Kidney tubule cell (primary cell): ENCODE measurements at places on chromosomes 5 and 9.
A peak's percentile ranks its signal among the peaks of the same experiment; 100 is the strongest.

DNA sequence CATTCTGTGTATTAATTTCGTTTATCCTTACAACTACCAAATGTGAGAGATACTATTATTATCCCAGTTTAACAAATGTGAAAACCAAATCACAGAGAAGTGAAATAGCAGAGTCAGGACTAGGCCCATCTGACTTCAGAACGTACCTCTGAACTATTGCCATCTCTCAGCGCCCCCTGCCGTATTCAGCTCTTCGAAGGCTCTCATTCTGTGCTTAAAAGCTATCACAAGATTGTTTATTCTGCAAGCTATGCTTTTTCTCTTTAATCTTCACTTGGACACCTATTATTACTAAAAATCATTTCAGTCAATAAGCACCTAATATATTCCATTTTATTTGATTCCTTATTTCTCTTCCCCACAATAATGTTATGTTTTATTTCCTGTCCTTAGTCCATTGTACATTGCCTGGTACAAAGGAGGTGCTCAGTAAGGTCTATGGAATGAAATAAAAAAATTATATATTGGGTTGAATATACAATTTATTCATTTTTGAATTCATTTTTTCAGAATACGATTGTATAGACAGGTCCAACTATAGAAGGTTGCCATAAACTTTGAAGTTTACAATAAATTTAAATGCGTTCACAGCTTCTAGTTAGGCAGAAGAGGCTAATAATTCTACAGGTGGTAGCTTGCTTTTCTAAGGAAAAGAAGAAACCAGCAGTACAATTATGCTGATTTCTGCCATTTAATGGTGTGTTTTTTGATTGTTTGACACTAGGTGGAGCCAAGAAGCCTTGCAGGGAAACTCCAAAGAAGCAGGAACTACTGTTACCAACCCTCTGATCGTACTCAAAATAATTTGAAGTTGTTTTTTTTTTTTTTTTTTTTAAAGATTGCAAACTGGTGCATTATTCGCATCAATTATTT, 202.2 kb upstream of the DMRTA1 start:
- DNase-seq: peak; percentile 67

GRCh38 chr9:85536514-85536913, 205.2 kb downstream of the AGTPBP1 start:
- DNase-seq: no peak

GRCh38 chr5:114006582-114006981, 355.3 kb upstream of the KCNN2 start:
- DNase-seq: no peak

GRCh38 chr5:383621-384020, 59.4 kb upstream of the EXOC3 start:
- DNase-seq: no peak

- DNase-seq: no peak
Measured at GRCh38 chr9:128249558-128249907, 26.3 kb downstream of the GOLGA2 start.

DNA sequence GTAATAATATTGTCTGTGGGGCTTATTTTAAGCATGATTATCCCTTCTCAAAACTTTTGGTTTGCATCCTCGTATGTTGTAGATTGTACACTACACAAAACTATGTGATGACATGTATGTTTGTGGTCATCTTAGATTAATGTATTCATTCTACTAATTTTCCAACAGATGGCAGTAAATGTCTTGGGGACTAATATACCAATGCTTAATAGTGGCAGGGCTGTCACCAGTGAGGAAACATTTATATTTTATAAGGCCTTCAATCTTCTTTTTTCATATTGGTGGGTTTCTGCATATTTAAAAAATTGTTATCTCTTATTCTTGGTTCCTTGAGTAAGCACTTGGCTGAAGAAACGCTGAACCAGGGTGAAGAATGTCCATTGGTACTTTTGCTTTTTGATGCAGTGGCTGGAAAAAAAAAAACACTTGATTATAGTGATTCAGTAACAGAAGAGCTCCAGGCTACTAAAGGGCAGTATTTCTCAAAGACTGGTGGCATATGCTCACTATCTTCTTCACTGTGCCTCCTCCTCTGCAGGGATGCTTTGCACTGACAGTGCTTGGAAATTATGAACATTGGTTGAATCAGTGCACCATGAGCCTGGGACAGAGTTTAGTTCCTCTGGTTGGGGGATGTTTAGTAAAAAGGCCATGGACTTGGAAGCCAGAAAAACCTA, 530.3 kb downstream of the RASEF start:
- peak; percentile 26 for DNase-seq

DNA sequence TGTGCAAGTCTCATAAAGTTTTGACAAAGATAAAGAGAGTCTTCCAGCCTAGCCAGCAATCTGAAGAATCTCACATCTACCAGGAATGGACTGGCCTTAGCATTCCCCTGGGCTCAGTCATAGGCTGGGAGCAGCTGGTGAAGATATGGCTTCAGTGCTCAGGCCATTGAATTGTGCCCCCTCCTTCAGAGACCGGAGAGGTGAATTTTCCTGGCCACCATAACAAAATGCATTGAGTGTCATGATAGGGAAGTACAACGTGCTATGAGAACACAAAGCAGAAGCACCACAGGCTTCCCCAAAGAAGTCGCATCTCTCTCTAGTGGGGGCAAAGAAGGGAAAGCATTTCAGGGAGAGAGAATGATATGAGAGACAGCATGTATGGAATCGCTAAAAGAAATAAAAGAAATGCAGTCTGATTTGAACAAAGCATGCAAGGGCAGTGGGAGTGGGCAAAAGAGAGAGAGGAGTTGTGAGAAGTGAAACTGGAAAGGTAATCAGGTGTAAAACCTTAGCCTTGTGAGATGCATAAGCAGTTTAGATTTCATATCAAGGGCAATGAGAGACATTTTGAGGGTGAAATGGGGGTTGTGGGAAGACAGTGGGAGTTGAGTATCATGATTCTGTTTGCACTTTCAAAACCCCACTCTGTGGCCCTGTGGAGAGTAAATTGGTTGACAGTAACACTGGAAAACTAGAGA, 57.1 kb upstream of the NMUR2 start:
- DNase-seq: no peak

GRCh38 chr9:108515856-108516255, 339.9 kb downstream of the ACTL7B start:
- no peak for DNase-seq

DNA sequence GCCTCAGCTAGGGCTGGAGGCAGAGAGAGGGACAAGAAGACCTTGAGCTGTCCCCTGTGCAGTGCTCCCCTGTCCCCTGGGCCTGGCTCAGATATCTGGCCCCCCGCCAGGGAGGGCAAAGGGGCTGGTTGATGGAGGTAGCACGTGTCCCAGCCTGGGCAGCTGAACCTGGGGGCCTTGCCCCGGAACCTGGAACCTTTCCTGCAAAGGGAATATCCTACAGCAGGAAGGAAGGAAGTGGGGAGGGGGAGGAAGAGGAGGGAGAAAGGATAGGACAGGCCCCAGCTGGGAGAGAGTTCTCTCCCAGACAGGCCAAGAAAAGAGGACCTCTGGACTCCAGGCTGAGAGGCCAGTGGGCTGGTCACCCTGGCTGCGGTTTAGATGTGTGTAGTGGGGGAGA, 27.6 kb upstream of the PSD2 start:
- DNase-seq: no peak

- DNase-seq: no peak
Measured at GRCh38 chr9:34499076-34499475, 23.7 kb downstream of the ENHO start.

- peak; percentile 51 for DNase-seq
Measured at GRCh38 chr9:133979921-133980863, 11.9 kb downstream of the VAV2 start.

GRCh38 chr5:130974021-130974683, 190.9 kb downstream of the HINT1 start:
- no peak for DNase-seq

GRCh38 chr9:97475059-97475458, 26.4 kb upstream of the TMOD1 start:
- DNase-seq: peak; percentile 20

- no peak for DNase-seq
Measured at GRCh38 chr5:119393201-119393691, 37.4 kb downstream of the TNFAIP8 start.

DNA sequence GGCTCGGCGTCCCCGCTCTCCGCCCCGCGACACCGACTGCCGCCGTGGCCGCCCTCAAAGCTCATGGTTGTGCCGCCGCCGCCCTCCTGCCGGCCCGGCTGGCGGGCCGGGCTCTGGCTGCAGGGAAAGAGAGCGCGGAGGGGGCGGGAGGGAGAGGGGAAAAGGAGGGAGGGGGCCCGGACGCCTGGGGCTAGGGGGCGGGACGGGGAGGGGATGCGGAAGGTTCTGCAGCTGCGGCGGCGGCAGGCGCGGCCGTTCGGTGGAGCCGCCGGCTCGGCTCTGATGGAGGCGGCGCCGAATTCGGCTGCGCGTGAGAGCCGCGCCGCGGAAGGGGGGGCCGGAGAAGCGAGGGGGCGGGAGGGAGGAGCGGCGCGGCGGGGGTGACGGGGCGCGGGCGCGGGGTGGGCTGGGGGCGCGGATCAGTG, at the start of gene MARCHF11:
Gene MARCHF11 (minus strand): TSS at position 281 of the 425 bp plus-strand sequence. CDS start 216 bp downstream, at position 65.
- DNase-seq: no peak

- no peak for DNase-seq
Measured at GRCh38 chr9:11735391-11735790, 957.8 kb upstream of the TYRP1 start.

- no peak for DNase-seq
Measured at GRCh38 chr9:33153666-33154065, 13.5 kb downstream of the B4GALT1 start.

DNA sequence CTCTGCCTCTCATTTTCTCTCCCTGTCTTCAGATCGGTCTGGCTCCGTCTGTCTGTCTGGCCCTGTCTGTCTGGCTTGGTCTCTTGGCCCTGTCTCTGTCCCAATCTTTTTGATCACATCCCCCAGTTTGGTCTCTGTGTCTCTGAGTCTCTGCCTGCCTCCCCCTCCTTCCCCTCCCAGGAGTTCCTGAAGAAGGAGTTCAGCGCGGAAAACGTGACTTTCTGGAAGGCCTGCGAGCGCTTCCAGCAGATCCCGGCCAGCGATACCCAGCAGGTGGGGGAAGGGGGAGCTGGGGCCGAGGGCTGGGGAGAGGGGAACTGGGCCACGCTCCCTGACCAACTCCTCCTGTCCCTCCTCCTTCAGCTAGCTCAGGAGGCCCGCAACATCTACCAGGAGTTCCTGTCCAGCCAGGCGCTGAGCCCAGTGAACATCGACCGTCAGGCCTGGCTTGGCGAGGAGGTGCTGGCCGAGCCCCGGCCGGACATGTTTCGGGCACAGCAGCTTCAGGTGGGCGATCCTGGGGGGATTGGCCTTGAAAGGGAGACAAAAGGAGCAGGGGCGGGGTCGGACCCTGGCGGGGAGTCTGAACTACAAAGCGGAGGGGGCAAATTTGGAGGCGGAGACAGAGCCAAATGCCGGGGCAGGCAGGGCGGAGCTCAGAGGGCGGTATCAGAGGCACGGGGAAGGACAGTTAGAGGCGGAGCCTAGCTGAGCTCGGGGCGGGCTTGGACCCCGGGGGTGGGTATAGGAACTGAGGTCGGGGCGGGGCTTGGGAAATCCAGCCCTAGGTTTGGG, 9.0 kb downstream of the RGS14 start:
- peak; percentile 89 for DNase-seq

GRCh38 chr5:96228408-96228807, 204.6 kb downstream of the PCSK1 start:
- DNase-seq: peak; percentile 69

DNA sequence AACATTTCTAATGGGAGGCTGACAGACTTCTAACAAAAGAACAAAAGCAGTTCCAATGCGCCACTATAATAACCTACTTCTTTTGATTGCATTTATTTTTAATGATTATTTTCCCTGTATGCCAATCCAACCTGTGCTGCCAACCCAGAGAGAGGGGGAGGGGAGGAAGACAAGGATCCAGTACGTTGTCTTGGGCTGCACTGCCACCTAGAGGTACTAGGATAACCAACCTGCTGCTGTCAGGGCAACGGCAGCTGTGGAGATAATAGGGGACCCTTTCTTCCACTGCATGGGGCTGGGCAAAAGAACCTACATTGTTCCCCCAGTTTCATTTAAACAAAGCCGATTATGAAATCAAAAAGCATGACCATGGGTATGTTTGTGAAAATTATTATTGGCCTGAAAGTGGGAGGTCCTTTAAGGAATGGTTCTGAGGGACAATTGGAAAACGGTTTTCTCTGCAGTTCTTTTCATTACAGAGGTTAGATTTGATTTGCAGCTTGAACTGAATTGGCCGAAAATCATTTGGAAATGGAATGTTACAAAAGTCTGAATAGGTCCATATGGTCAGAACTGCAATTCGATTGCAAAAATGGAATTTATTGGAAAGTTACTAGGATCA, 101.3 kb downstream of the RASEF start:
- peak; percentile 77 for DNase-seq

DNA sequence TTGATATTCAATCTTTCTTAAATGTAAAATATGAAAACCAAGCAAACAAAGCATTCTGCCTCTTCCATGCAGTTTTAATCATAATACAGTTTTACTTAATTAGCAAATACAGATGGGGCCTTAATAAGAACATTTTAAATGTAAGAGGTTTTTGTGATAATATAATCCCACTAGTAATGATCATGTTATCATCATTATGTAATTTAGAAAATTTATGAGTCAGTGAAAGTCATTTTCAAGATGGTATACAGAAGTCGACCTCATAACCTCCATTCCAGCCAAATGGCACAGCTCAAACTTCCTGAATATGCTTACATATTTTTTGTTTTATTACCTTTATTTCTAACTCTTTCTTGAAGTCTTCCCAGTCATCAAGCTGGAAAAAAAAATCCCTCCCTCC, 102.2 kb upstream of the GNA14 start:
- DNase-seq: no peak

DNA sequence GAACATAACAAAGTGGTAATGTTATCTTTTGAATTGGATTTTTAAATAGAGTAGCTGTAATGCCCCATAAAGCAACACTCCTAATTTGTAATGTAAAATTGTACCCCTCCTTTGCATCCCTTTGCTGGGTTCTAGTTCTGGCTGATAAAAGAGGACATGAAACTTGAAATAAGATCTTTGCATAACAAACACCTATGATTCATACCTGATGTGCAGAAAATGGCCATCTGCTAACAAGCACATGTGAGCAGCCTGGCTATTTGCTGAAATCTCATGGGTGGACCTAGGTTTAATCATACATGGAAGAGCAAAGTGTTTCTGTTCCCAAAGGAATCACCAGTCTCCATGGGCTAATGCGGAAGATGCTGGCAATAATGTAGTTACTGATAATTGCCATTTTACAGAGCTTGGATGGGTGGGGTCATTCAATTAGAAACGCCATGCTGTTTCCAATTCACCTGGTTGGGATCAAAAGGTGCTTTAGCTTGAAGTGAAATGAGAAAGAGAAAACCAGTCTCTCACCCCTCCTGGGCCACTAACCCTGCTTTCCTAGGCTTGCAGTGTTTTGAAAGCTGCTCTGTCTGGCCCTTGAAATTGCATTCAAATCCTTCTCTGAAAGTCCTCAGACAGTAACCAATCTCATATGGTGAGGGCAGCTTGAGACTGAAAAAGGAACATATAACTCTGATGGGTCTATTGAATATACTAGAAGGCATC, 585.1 kb downstream of the TLE4 start:
- DNase-seq: peak; percentile 5

GRCh38 chr5:103511554-103511885, 51.1 kb downstream of the NUDT12 start:
- peak; percentile 87 for DNase-seq
